Neural crest cell (in vitro differentiated cells): ENCODE measurements at places on chromosomes 1 and 21. TPM values are rescaled to one million over a fixed set of nuclear protein-coding genes. Genes with fewer than 3 reads are reported as not detected.

The ASH1L gene
- 35.4 and 37.0 TPM in 2 replicates for total RNA-seq

The ZSWIM5 gene
- total RNA-seq: 13.1 and 13.2 TPM in 2 replicates

GRCh38 chr1:64246294-64246917, 43.0 kb downstream of the UBE2U start:
- no peak overlapping the region for H3K4me3 ChIP-seq
- H3K27me3 ChIP-seq: no peaks in the 10 kb centered on the region
- H3K27ac ChIP-seq: no peak overlapping the region
- H3K36me3 ChIP-seq: no peaks in the 10 kb centered on the region

The OR10J5 gene
- total RNA-seq: not detected in 2 replicates

- H3K4me3 ChIP-seq: no peak overlapping the region
- DNase-seq: no peak
- peaks cover 9% of the 10 kb centered on the region for H3K36me3 ChIP-seq
- no peak overlapping the region for H3K27ac ChIP-seq
- no peaks in the 10 kb centered on the region for H3K4me1 ChIP-seq
Observed at GRCh38 chr1:47367651-47368050, 34.1 kb downstream of the CMPK1 start.
